ENCODE measurements at places on chromosomes 12 and 14.
A peak's percentile ranks its signal among the peaks of the same experiment; 100 is the strongest.

DNA sequence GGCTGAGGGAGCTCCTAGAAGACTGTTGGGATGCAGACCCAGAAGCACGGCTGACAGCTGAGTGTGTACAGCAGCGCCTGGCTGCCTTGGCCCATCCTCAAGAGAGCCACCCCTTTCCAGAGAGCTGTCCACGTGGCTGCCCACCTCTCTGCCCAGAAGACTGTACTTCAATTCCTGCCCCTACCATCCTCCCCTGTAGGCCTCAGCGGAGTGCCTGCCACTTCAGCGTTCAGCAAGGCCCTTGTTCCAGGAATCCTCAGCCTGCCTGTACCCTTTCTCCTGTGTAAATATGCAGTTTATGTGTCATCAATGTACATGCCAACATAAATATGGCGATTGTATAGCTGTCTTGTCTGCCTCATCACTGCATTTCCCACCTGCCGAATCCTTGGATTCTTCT is 7.5 kb downstream of the AMHR2 start:
- DNase-seq: no peak

DNA sequence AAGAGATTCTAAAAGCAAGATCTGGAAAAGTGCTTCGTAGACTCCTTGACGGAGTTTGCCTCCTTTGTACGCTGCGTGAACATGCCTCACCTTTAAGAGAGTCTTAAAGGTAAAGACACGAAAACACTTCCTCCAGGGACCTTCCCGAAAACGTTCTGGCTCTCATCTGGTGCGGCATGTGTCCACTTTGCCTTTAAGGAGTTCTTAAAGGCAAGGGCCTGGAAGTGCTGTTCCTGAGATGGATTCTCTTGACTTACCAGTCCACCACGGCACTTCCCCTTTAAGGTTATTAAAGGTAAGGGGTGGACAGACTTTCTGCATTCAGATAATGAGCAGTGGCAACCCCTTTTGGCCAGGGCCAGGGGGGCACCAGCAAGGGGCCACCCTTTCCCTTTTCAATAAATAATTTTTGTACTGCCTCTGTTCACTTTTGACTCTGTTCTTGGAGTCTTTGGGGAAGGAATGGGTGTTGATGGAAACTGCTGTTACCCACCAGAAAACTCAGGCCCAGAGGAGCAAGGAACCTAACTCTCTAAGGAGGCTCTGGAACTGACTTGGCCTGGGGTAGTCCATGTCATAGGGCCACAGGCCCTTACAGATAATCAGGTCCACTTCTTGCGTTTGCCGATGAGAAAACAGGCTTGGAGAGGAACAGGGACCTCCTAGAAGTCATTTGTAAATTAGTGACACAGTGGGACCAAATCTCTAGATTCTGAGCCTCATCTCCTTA is 4.4 kb downstream of the REM2 start:
- DNase-seq: peak; percentile 81

DNA sequence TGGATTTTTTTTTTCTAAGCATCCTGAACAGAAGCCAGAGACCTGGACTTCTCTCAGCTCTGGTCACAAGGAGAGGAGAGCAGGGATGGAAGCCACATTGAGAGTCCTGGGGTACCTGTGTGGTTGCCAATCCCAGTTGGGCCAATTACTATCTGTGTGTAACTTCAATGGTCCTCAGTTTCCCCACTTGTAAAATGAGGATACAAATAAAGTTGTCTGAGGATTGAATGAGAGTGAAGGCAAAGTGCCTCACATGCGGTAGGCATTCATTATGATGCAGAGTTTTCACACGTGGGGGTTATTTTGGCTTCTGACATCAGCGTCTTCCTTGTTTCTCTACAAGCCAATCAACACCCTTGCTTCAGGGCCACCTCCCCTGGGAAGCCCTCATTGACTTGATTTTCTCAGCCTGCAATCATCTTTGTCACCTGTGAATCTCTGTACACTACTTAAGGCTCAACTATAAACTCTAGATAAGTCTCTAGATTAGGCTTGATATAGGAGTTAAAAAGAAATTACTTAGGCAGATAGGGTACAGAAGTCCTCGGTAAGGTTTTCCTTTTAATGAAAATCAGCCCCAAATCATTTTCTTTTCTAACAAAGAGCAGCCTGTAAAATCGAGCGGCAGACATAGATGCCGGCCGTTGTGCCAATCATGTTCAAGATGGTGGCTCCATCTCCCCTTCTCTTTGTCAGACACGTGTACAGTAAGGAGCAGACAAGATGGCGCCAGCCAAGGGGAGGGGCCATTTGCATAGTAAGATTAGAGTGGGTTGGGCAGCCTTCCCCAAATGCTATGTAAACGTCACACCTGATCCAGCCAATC is 37.8 kb upstream of the FICD start:
- no peak for DNase-seq

DNA sequence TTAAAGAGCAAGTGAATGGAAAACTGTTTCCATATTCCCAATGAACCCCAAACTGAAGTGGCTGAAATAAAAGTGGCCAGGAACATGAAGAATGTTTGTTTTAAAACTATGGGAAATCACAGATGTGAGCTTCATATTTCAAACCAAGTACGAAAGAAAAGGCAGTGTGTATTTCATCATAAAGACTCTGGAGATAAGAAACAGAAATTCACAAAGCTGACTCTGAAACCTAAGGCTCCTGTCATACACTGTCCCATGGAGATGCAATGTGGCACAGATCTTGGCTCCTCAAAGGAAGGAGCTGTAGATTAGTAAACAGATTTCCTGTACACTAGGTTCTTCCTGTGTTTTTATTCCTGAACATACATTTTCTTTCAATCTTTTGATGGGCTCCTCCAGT is 304.4 kb downstream of the MED13L start:
- DNase-seq: no peak

Measured in ureter (tissue), 1 donor.